ENCODE measurements at places on chromosomes 5 and 9. TPM values are rescaled to one million over a fixed set of nuclear protein-coding genes. Genes with fewer than 3 reads are reported as not detected.

DNA sequence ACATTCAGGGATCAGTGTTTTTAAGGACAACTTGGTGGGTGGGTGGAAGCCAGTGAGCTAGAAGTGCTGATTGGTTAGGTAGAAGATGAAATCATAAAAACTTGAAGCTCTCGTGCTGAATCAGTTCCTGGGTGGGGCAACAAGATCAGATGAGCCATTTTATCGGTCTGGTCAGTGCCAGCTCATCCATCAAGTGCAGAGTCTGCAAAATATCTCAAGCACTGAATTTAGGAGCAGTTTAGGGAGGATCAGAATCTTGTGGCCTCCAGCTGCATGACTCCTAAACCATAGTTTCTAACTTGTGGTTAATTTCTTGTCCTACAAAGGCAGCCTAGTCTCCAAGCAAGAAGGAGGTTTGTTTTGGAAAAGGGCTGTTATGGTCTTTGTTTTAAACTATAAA is 166.4 kb downstream of the FAM170A start:
- DNase-seq: no peak

DNA sequence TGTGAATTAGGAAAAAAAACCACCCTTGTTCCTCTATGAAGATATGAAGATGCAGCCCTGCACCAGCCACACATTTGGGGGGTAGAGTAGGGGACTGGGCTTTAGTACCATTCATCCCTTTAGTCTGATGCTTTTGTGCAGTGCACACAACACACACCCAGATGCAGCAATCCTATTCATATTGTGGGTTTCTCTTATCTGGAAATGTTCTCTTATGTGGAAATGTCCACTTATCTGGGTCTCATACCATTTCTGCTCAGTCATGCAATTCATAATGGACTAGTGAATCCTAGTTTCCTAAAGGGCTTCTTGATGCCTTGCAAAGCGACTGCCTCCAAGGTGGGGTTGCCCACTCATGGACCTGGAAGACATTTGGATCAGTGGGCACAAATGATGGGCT is 47.8 kb downstream of the C9orf152 start:
- no peak for DNase-seq

GRCh38 chr9:3262826-3263529 is 262.8 kb downstream of the RFX3 start:
- no peak for DNase-seq

GRCh38 chr9:114941376-114941775 is 11.0 kb upstream of the TNFSF8 start:
- DNase-seq: no peak

- DNase-seq: no peak
These were observed 246.9 kb downstream of the CYLC2 start for GRCh38 chr9:103242025-103242424.

GEMIN5 gene
- polyA plus RNA-seq: 7.8 TPM

PCDHA4 gene
- polyA plus RNA-seq: 0.25 TPM

TEX48 gene
- not detected for polyA plus RNA-seq

Measured in BJ (cell line).